ENCODE measurements at places on chromosomes 6 and 20. TPM values are rescaled to one million over a fixed set of nuclear protein-coding genes. Genes with fewer than 3 reads are reported as not detected.

GRCh38 chr6:165729307-165729936 lies 66.4 kb upstream of the PDE10A start:
- H3K36me3 ChIP-seq, result no peaks in the 10 kb centered on the region
- no peak overlapping the region for H3K4me3 ChIP-seq
- no peaks in the 10 kb centered on the region for H3K4me1 ChIP-seq
- no peak overlapping the region for H3K27ac ChIP-seq
- DNase-seq, result no peak
- no peaks in the 10 kb centered on the region for H3K27me3 ChIP-seq

DNA sequence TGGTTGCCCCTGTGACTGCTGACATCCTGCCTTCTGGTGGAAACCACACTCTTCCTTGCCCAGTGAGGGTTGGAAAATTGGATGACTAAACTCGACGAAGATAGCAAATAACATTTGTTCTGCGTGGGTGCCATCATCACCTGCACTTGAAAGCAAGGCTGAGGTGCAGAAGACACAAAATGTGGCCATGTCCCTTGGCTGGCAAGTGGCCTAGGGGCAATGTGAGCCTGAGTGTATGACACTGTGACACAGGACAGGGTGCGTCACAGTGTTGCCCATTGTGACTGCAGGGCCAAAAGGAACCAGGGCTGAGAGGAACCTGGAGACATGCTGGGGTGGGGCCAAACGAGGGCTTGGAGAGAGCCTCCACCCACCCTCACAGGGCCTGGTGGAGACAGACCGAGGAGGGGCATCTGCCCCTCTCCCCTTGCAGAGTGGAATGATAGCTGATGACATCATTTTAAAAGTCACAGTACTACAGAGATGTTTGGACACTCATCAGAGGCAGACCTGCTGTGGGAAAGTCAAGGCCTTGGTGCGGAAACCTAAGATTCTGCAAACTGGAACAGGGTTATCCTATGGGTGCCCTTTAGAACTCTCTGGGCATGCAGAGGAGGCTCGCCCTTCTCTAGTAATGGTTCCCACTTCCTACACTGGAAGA lies 12.8 kb upstream of the HLA-F start:
- no peak for DNase-seq
- H3K4me1 ChIP-seq, result no peaks in the 10 kb centered on the region
- H3K27ac ChIP-seq, result no peak overlapping the region
- no peaks in the 10 kb centered on the region for H3K36me3 ChIP-seq
- no peaks in the 10 kb centered on the region for H3K27me3 ChIP-seq
- no peak overlapping the region for H3K4me3 ChIP-seq

DNA sequence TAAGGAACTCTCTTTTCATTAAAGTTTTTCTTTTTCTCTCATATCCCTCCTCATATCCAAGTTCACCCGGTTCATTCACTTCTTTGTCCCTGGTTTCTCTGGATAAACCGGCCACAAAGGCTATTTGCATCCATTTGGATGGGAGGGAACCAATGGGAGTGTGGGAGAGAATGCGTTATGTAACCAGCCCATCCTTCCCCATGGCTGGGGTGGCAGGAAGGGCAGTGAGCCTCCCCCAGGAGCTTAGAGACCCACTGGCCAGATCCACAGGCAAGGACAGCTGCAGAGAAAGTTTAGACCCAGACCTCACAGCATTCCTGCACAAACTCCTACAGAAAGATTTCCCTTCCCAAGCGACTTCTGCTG lies 10.7 kb downstream of the CASS4 start:
- DNase-seq, result no peak
- no peak overlapping the region for H3K4me3 ChIP-seq
- H3K4me1 ChIP-seq, result no peaks in the 10 kb centered on the region
- no peaks in the 10 kb centered on the region for H3K36me3 ChIP-seq

- no peaks in the 10 kb centered on the region for H3K36me3 ChIP-seq
- peak; percentile 92 for DNase-seq
- H3K27me3 ChIP-seq, result no peaks in the 10 kb centered on the region
- H3K4me1 ChIP-seq, result peaks cover 6% of the 10 kb centered on the region
- peak overlapping the region; percentile 76 for H3K27ac ChIP-seq
- H3K4me3 ChIP-seq, result no peak overlapping the region
Observed at GRCh38 chr6:44177691-44178423, 19.2 kb downstream of the CAPN11 start.

GRCh38 chr6:38755874-38756273 lies 40.8 kb downstream of the DNAH8 start:
- no peaks in the 10 kb centered on the region for H3K27me3 ChIP-seq
- H3K27ac ChIP-seq, result no peak overlapping the region
- no peak overlapping the region for H3K4me3 ChIP-seq
- no peaks in the 10 kb centered on the region for H3K4me1 ChIP-seq

DNA sequence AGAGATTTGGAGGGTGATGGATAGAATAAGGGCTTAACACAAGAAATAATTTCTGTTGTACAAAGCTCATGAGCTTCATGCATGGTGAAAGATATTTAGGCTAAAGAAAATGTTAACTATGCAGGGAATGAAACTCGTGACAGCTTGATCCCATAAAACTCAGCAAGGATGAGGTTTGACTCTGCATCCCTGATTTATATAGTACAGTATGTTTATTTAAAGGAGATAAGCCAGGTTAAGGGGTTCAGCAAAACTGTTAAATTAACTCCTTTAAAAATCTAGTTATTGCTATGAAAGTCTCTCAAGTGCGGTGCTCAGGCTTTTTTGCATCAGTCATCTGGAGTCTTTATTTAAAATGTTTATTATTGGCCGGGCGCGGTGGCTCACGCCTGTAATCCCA lies 326.4 kb downstream of the LAMA2 start:
- no peaks in the 10 kb centered on the region for H3K36me3 ChIP-seq
- no peak overlapping the region for H3K27ac ChIP-seq
- H3K4me3 ChIP-seq, result no peak overlapping the region
- DNase-seq, result no peak

DNA sequence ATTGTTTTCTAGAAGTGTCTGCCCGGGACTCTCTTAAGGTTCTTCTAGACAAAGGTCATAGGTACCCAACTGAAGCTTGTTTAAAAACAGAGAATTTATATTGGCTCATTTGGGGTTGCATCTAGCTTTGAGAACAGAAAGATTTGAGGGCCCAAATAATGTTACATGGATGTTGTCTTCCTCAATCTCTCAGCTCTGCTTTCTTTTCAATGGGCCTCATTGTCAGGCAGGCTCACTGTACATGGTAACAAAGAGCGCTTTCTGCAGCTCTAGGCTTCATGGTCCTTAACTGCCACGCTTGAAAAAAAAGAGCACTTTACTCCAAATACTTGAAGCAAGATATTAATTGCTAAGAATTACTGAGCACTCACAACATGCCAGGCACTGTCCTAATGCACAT lies 22.2 kb downstream of the NHLRC1 start:
- H3K27ac ChIP-seq, result no peak overlapping the region
- no peaks in the 10 kb centered on the region for H3K36me3 ChIP-seq

- H3K4me3 ChIP-seq, result no peak overlapping the region
- DNase-seq, result no peak
- no peaks in the 10 kb centered on the region for H3K27me3 ChIP-seq
- no peaks in the 10 kb centered on the region for H3K36me3 ChIP-seq
- H3K4me1 ChIP-seq, result no peaks in the 10 kb centered on the region
Observed at GRCh38 chr6:154359161-154359574, 2.6 kb upstream of the IPCEF1 start.

DNA sequence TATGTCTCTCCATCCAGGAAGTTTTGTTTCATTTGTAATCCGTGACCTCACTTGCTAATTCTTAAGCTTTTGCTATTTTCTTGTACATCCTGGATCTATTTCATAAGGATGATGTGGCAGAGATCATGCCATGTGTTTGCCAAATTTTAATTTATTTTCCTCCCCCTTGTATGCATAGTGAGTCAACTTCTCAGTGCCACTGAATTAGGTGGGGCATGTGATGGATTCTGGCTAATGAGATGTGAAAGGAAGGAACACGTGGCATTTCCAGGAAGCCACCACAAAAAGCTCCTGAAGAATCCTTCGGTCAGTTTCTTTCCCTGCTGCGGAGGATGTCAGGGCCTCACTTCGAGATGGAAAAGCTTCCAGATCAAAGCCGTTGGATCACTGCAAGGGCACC lies 86.2 kb upstream of the PRL start:
- DNase-seq, result no peak
- no peaks in the 10 kb centered on the region for H3K36me3 ChIP-seq
- H3K27me3 ChIP-seq, result no peaks in the 10 kb centered on the region
- H3K27ac ChIP-seq, result no peak overlapping the region
- H3K4me3 ChIP-seq, result no peak overlapping the region

- peaks cover 6% of the 10 kb centered on the region for H3K4me1 ChIP-seq
- H3K36me3 ChIP-seq, result no peaks in the 10 kb centered on the region
- H3K27me3 ChIP-seq, result no peaks in the 10 kb centered on the region
Observed at GRCh38 chr20:4017051-4017712, 1.8 kb upstream of the RNF24 start.

Gene GPR6
- total RNA-seq, result not detected

Gene FNDC11
- total RNA-seq, result not detected

DNA sequence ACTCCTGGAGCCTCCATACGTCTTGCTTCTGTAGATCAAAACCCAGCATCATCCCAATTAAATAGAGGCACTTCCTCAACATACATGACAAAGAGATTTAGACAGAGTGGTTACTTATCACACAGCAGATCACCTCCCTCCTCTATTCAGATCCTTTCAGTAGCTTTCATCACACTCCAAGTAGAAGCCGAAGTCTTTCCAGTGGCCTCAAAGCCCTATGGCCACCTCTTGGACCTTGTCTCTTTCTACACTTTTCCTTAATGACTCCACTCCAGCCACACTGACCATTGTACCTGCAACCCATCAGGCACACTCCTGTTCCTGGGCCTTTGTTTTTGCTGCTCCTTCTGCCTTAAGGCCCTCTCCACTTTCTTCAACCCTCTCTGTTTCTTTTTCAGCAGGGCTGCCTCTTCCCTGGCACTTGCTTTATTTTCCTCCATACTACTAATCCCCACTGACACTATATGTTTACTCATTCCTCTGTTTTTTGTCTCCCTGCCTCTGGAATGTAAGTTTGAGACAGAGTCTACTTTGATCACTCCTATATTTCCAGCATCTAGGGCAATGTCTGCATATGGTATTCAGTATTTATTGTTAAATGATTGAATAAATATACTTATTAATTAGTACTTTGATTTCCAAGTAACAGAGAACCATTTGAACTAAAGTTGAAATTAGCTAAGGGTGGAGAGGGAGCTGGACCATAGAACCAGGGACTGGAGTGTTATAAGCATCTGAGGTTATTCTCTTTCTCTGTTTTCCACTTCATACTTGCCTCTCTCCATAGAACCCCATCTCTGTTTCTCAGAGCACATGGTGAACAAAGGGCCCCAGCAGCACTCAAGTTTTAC lies 43.4 kb upstream of the TRAM2 start:
- H3K27me3 ChIP-seq, result no peaks in the 10 kb centered on the region
- H3K27ac ChIP-seq, result no peak overlapping the region
- H3K4me3 ChIP-seq, result no peak overlapping the region
- no peak for DNase-seq

Gene IP6K3
- not detected for total RNA-seq

- H3K36me3 ChIP-seq, result no peaks in the 10 kb centered on the region
- peaks cover 4% of the 10 kb centered on the region for H3K4me1 ChIP-seq
- peak overlapping the region; percentile 88 for H3K27ac ChIP-seq
- H3K4me3 ChIP-seq, result no peak overlapping the region
Observed at GRCh38 chr20:10565191-10565921, 108.4 kb downstream of the JAG1 start.

Gene CST2
- total RNA-seq, result not detected

DNA sequence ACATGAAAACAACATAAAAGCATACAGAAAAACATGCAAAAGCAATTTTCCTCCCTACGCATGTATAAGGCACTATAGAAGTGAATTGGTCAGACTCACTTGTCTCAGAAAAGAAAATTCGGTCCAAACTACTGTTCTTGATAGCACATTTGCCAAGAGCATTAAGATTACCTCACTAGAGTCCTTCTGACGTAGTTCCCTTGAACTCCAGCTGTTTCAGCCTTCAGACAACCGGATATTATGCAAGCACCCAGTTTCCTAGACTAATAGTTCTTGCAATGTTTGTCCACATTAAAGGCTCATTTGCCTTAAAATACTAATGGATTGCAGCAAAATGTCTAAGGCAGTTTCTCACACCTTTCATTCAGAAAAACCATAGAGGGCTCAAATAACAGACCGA lies 2.5 kb upstream of the CASS4 start:
- H3K4me1 ChIP-seq, result no peaks in the 10 kb centered on the region
- no peak overlapping the region for H3K4me3 ChIP-seq
- DNase-seq, result no peak
- no peak overlapping the region for H3K27ac ChIP-seq

Gene RNF182
- 3.0 TPM for total RNA-seq

- peaks cover 2% of the 10 kb centered on the region for H3K36me3 ChIP-seq
- H3K27me3 ChIP-seq, result no peaks in the 10 kb centered on the region
- no peak for DNase-seq
- H3K4me1 ChIP-seq, result peaks cover 13% of the 10 kb centered on the region
Observed at GRCh38 chr6:28401172-28401571, 1.6 kb upstream of the ZSCAN12 start.

- H3K27me3 ChIP-seq, result no peaks in the 10 kb centered on the region
- no peak overlapping the region for H3K4me3 ChIP-seq
- no peaks in the 10 kb centered on the region for H3K36me3 ChIP-seq
- H3K27ac ChIP-seq, result no peak overlapping the region
Observed at GRCh38 chr20:40942006-40942405, 86.6 kb upstream of the TOP1 start.

DNA sequence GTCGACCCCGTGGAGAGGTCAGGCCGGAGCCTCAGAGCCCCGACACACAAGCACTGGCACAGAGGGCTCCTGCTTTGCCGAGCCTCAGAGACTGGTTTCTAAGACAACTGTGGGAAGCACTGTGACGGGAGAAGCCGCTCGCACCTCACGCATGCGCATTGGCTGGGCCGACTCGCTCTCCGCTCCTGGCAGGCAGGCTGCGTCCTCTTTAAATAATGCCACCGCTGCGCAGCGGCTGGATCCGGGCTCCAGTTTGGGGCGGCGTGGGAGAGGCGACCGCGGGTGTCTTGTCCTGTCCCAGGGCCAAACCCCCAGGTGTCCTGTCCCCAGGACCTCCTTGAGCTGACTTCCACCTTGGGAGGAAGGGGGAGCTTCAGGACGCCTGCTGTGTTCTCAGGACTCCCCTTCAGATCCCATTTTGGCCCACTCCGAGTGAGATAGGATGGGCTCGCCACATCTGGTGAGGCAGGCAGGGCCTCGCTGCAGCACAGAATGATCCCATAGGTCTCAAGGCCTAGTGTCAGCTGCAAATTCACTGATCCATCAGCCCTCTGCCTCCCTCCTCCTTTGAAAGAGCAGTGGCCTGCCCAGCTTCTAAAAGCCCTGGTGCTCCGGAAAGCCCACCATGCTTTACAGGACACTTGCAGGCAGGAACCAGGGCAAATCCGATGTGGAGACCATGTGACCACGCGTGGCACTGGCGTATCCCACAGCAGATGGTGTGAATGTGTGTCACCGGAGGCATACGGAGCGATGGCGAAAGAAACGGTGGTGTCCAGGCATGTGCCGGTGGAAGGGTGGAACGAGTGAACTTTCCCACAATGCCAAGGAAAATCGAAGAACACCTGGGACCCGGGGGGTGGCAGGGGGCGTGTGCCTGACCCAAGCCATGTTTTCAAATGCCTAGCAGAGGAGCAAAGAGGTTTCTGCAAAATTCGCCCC lies 169.3 kb upstream of the ZNF337 start:
- DNase-seq, result peak; percentile 87
- no peaks in the 10 kb centered on the region for H3K27me3 ChIP-seq
- peaks cover 19% of the 10 kb centered on the region for H3K4me1 ChIP-seq

- H3K27ac ChIP-seq, result no peak overlapping the region
- no peak overlapping the region for H3K4me3 ChIP-seq
- no peaks in the 10 kb centered on the region for H3K36me3 ChIP-seq
- DNase-seq, result no peak
Observed at GRCh38 chr6:6246544-6246943, 73.9 kb downstream of the F13A1 start.

- no peaks in the 10 kb centered on the region for H3K4me1 ChIP-seq
- DNase-seq, result peak; percentile 72
- peak overlapping the region; percentile 50 for H3K27ac ChIP-seq
Observed at GRCh38 chr20:4835244-4836177, 113.8 kb downstream of the PRND start.
